Right hindlimb (tissue), 1 donor: ENCODE measurements at places on chromosomes 7 and 10.

DNA sequence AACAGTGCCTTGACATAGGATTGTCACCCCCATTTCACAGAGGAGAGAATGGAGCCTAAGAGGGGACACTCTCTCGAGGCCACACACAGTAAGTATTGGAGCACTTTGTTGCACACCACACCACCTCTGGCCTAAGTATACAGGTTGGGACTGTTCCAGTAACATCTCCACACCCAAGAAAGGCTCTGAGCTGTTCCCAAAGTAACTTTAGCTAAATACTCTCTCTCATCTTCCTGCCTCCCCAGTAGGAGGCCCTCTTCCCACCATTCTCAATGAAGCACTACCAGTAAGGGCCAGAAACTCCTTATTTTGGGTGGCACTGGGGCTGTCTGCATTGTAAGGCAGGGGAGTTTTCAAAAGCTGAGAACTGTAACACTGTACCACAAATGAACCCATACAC, 189.5 kb downstream of the ZNF438 start:
- no peak for DNase-seq

- DNase-seq, result no peak
Observed at GRCh38 chr7:47313564-47313963, 268.3 kb downstream of the TNS3 start.

DNA sequence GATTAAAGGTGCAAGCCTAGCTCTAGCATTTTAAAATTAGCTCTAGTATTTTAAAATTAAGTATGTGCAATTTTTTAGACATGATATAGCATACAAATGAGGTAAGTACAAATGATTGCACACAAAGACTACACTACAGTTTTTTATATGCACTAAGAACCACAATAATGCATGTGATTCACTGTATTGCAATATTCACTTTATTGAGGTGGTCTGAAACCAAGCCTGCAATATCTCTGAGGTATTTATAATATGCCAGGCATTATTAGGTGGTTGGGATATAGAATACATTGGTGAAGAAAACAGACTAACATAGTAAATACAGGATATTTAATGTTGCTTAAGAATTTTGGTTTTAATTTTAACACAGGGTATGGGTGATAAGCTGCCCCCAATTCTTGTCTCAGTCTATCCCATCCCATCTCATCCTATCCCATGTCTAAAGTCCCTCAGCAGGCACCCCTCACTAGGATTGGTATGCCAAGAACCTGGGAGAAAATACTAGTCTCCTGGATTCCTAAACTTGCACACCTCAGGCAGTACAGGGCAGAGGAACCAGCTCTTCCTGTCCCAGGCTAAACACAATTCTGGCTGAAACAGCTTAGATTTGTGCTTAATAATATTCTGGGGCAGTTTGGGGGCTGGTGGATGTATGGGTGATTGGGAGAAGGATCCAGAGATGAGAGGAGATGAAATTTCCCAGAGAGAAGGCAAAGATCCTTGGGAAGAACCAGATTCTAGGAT, 90.4 kb downstream of the HIPK2 start:
- no peak for DNase-seq

- DNase-seq, result no peak
Observed at GRCh38 chr10:44462338-44462914, 77.5 kb upstream of the CXCL12 start.

GRCh38 chr7:147813316-147813715, 777.2 kb upstream of the C7orf33 start:
- no peak for DNase-seq

GRCh38 chr10:101772895-101773761, 2.8 kb downstream of the FGF8 start:
- no peak for DNase-seq

DNA sequence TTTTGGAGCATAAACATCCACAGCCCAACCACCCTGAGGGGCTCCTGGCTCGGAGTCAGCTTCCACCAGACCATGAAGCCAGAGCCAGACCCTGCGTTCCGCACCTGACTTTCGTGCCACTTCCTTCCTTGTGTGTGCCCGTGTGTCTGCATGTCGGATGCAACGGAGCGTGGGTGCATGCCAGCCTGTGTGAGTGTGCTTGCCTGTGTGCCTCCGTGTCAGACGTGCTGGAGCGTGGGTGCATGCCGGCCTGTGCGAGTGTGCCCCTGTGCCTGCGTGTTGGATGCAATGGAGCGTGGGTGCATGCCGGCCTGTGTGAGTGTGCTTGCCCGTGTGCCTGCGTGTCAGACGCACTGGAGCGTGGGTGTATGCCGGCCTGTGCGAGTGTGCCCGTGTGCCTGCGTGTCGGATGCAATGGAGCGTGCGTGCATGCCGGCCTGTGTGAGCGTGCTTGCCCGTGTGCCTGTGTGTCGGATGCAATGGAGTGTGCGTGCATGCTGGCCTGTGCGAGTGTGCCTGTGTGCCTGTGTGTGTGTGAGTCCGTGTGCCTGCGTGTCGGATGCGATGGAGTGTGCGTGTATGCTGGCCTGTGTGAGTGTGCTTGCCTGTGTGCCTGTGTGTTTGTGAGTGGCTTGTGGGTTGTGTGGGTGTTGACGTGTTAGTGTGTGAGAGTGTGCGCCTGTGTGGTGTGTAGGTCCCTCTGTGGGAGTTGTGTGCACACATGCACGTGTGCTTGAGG, 28.1 kb upstream of the KNDC1 start:
- DNase-seq, result no peak

DNA sequence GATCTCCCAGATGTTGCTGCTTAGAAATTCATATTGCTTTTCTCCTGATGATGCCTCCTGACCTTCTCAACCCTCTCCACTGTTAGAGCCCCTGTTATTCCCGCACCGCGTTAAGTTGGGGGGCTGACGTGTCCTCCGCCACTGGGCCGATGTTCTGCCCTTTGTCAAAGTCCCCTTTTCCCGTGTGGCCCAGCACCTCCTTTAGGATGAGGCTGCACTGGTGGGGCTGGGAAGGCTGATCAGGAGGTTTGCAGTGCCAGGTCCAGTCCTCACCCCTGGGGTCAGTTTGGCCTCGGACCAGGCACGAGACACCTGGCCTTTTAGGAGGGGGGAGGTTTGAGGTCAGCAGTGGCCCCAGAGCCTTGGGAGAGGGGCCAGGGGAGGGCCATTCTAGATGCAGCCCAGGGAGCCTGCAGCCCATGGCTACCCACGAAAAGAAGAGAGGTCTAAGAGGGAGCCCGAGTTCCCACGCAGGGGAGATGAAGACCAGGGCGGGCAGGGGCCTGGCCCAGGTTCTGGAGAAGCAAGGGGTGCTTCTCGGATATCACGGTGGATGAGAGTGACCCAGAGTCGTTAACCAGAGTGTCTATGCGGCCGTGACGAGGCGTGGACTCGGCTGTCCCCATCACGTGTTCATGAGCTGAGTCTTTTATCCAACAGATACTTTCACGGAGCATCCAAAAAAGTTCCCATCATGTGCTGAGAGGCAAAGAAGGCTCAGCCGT, 150.4 kb downstream of the DNAJB6 start:
- no peak for DNase-seq

DNA sequence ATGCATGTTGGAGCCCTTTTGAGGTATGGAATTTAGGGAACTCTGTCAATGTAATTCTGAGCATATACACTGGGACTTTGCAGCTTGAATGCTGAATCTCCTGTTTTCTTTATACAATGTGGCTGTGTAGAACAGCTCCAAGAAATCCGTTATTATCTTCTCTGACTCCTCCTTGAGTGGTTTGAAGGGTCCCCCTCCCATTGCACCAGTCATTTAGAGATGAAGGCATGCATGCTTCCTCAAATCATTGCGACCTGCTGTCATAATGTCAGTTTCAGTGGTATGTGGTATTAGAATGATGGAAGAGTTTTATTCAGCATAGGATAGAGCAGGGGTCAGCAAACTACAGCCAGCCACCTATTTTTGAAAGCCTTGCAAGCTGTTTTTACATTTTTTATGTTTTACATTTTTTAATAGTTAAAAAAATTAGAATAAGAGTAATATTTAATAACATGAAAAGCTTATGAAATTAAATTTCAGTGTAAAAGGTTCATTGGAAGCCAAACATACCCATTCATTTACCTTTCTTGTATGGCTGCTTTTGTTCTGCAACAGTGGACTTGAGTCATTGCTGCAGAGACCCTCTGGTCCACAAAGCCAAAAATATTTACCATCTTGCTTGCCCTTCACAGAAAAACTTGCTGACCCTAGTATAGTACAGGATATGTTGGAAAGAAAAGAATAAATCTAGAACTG, 8.1 kb downstream of the STK17A start:
- no peak for DNase-seq

DNA sequence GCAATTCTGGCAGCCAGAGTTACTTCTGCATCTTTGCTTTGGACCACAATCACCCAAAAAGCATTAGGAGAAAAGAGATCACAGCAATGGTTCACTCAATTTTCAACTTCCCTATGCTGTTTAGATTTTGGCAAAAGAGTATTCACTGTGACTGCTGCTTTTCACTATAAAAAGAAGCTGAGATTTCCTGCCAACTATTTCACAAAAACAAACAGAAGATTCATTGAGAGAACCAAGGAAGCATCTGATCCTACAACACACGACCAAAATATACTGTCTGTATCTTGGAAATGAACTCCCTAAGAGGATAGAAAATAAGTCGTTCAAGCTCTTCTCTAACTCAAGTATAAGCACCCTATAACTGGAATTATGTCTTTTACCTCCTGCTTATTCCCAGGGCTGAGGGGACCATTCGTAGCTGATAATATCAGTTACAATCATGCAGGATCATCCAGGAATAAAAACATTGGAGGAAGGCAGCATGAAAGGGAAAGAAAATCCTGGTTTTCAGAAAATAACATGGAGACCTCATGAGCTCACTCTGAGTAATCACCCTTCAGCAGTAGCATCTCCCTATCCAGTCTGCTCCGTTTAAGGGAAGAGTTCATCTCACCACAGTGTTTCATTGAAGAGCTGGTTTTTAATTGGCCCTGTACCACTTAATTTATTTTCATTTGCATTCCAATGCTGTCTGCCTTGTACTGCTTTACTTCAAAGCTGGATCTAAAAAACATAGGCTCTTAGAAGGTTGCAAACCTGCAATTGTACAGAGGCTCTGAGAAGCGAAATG, 256.2 kb downstream of the PAXIP1 start:
- DNase-seq, result no peak

GRCh38 chr7:77425101-77426051, 9.2 kb upstream of the GSAP start:
- no peak for DNase-seq

GRCh38 chr7:129739427-129739826, 127.9 kb downstream of the NRF1 start:
- DNase-seq, result peak; percentile 30

GRCh38 chr7:78703391-78703790, 750.1 kb downstream of the MAGI2 start:
- DNase-seq, result no peak

DNA sequence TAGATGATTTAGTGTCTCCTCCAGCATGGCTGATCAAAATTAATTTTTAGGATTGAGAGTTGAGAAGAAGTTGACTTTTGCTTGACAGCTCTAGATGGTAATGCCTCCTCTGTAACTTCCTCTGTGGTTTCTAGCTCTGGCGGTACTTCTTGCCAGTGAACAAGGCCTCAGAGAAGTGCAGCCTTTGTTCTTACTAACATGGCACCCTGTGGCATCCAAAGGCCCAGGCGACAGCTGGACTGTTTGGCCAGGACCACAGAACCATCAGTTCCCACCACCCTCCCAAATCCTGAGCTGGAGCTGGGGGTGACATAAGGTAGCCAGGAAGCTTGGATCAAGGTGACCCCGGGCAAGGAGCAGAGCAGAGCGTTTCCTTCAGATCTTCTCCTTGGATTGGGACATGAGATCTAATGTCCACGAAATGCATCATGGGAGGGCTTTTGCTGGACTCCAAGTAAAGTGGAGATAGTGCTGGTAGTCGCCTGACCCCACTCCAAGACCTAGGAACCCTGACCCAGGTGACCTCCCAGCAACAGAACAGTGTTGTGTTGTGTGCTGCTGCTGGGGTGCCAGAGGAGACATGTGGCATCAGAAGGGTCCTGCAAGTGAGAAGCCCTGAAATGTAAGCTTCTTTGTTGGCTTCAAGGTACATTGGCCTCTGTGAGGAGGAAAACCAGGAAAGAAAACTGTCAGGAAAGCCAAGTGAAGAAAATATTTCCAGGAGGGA, 41.8 kb downstream of the APBB1IP start:
- DNase-seq, result no peak

DNA sequence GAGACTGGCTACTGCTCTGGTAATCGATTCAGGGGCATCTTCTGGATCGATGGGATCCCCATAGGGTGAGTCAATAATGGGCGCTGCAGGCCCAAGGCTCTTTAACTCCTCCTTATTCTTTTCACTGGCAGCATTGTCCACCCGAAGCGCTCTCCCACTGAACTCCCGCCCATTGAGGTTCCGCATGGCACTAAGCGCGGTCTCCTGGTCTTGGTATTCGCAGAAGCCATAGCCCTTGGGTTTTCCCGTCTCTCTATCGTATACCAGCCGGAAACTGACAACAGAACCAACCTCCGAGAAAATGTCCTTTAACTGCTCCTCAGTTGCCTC, 285 bp downstream of the CSTF2T start:
- DNase-seq, result no peak

DNA sequence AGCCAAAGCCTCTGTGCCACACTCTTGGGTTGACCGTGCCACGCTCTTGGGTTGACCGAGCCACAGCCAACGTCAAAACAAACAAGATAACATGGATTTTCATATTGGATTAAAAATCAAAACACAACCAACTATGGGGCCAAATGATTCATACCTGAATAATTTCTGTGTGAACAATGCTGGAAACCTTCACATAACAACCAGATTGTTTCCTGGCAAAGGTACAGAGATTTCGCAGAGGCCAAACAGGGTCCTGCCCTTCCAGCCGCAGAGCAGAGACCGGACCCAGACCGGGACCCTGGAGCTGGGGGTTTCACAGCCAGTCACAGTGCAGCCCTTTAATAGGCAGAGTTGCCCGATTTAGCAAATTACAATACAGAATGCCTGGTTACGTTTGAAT, 40.5 kb downstream of the ITIH5 start:
- no peak for DNase-seq

- DNase-seq, result no peak
Observed at GRCh38 chr10:4004144-4004543, 219.1 kb upstream of the KLF6 start.

GRCh38 chr10:14330388-14331061, at the start of gene FRMD4A:
FRMD4A (minus strand) TSS chr10:14330924.
- DNase-seq, result no peak

GRCh38 chr7:117227091-117227490, 95.8 kb downstream of the WNT2 start:
- no peak for DNase-seq

DNA sequence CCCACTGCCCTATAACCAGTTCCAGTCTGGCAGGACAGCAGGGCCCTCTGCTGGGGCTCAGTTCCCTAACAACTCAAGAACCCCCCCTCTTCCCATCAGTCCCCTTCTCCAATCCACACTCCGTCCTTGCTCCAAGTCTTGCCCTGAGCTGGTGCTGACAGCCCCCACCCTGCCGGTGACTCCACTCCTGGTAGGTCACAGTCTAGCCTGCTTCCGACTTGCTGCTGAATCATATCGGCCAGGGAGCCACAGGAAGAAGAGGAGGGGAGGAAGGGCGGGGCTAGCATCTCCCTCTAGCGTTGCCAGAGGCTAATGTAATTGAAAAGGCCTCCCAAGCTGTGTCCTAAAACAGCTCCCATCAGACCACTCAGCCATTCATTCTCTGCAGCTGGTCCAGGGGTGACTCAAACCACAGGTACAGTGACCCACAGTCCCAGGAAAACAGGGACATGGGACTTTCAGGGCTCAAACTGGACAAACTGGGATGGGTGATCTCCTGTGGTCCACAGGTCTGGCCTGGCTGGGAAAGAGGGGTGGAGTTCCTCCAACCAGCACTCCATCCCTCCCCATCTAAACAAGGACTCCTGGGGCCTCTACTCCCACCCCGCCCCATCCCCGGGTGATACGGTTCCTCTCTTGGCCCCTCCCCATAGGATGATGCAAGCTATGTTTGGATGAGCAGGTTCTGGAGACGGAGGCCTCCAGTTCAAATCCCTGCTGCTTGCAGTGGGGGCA, 158.8 kb downstream of the SH3PXD2A start:
- DNase-seq, result peak; percentile 59
